ENCODE measurements at places on chromosomes 1 and 21. TPM values are rescaled to one million over a fixed set of nuclear protein-coding genes. Genes with fewer than 3 reads are reported as not detected.

DNA sequence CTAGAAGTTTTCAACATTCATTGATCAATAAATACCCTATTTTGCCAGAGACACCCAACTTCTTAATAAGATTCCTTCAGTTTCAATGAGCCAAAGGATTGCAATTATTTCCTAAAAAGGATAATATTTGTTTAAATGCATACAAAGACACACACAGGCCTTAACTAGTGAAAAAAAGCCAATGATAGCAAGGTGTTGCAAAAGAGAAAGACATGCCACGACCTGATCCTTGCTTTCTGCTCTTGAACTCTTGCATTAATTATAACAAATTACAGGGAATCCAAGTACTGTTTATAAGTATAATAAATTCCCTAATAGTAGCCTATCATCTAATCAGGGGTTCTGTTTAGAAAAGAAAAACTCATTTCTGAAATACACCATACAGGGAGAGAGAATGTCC is 131.1 kb downstream of the PTPN14 start:
- H3K4me1 ChIP-seq, result peaks cover 89% of the 10 kb centered on the region
- peak overlapping the region; percentile 94 for H3K27ac ChIP-seq
- DNase-seq, result no peak
- H3K4me3 ChIP-seq, result no peak overlapping the region
- H3K27me3 ChIP-seq, result no peaks in the 10 kb centered on the region

DNA sequence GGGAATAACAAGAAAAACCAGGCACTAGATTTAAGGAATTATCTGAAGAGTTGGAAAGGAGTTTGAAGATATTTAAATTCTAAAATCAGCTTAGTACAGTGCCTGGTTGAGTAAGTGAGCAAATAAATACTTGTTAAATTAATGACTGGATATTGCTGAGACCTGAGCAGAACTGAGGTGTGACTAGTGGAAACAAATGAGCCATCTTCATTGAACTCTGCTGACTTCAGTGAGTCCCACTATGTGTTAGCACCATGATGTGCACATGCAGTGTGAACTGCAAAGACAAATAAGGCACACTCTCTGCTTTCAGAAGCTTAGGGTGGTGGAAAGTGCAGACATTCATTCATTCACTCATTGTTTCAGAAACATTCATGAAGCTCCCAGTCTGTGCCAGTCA is 48.7 kb downstream of the ELAPOR1 start:
- no peak for DNase-seq
- H3K36me3 ChIP-seq, result no peaks in the 10 kb centered on the region
- no peak overlapping the region for H3K4me3 ChIP-seq

DNA sequence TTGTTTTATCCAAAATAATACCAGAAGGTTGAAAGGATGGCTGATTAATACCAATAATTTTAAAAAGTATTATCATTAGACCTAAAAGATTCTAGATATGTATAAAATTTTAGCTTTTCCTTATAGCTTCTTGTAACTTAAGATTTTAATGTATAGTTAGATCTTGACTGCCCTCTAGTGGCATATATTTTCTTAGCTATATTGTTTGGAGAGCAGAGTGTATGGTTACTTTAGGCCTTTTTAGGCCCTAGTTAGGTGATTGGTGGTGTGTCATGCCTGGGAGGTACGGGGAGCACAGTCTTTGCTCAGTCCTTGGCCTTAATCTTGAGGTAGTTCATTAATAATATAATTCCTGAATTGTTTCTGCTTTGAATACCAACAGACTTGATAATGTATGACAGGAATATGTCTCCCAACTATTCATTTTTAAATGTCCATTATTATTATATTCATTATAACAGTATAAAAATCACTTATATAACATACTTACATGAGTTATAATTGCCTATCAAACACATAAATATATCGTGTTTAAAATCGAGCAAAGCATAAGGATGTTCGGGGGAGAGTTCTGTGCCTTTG is 328.4 kb downstream of the ZP4 start:
- H3K4me3 ChIP-seq, result no peak overlapping the region
- H3K27me3 ChIP-seq, result no peaks in the 10 kb centered on the region
- no peak overlapping the region for H3K27ac ChIP-seq

DNA sequence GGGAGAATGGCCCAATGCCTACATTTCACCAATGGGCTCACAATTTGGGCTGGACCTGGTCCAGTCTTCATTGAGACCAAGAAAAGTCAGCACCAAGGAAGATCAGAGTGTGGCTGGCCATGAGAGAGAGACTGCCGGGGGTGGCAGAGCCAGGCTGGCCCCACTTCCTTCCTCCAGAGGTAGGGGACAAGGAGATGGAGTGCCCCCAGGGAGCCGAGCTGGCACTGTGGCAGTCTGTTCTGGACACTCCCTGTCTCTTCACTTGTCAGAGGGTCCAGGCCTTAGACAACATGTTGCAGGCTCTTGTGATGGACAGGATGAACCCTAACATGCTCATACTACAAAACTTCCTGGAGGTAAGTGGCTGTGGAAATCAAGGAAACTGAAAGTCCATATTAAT is 27.7 kb downstream of the INAVA start:
- peaks cover 18% of the 10 kb centered on the region for H3K27me3 ChIP-seq
- no peak overlapping the region for H3K4me3 ChIP-seq
- H3K36me3 ChIP-seq, result no peaks in the 10 kb centered on the region
- H3K27ac ChIP-seq, result no peak overlapping the region
- H3K4me1 ChIP-seq, result no peaks in the 10 kb centered on the region

AMY1B gene
- total RNA-seq, result not detected

USP1 gene
- 20.9 TPM for total RNA-seq

IGSF21 gene
- not detected for total RNA-seq

NBPF9 gene
- 25.3 TPM for total RNA-seq

All from osteoblast (primary cell).